ENCODE measurements at places on chromosomes 1 and 21. TPM values are rescaled to one million over a fixed set of nuclear protein-coding genes. Genes with fewer than 3 reads are reported as not detected.

DNA sequence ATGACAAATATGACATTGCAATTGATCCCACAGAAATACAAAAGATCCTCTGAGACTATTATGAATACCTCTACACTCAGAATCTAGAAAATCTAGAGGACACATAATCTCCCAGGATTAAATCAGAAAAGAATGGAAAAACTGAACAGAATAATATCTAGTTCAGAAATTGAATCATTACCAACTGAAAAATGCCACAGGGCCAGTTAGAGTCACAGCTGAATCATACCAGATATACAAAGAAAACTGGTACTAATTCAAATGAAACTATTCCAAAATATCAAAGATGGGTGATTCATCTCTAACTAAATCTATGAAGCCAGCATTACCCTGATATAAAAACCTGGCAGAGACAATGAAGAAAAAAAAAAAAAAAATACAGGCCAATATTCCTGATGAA is 149.3 kb downstream of the BRINP3 start:
- DNase-seq = no peak

DNA sequence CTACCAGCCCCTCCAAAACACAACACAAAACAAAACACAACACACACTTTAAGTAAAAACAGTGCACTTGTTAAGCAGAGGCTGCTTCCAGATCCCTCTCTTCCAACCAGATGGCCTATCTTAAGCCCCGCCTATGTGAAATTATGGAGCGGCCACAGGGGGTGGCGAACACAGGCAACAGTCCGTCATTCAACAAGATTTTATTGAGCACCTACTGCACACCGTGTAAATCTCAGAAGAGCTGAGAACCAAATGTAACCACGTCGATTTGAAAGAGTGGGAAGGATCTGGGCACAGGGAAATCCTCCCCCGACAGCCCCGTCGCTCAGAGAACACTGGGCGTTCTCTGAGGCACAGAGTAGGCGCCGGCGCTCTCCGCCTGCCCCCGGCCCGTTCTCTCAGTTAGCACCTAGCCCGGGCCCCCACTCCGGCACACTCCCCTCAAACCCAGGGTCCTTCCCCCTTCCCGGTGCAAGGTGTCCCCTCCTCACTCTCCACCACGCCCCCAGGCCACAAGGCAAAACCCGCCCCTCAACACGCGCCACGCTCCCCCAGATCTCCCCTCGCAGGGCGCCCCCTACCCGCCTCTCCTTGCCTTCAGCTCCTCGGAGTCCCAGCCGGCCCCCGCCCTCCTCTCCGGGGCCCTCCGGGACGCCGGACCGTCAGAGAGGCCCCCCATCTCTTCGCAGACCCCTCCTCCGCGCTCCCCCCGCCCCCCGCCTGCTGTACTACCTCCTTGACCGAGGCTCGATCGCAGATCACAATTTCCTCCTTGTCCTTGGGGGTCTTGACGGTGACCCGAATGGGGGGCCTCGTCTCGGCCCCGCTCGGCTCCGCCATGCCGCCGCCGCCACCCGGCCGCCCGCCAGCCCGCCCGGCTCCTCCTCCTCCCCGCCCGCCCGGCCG is 483 bp downstream of the UBQLN4 start:
- peak; percentile 51 for DNase-seq

GRCh38 chr21:35585878-35586277 is 474.4 kb downstream of the SETD4 start:
- DNase-seq = no peak

- no peak for DNase-seq
Measured at GRCh38 chr1:16158025-16158424, 2.2 kb upstream of the EPHA2 start.

DNA sequence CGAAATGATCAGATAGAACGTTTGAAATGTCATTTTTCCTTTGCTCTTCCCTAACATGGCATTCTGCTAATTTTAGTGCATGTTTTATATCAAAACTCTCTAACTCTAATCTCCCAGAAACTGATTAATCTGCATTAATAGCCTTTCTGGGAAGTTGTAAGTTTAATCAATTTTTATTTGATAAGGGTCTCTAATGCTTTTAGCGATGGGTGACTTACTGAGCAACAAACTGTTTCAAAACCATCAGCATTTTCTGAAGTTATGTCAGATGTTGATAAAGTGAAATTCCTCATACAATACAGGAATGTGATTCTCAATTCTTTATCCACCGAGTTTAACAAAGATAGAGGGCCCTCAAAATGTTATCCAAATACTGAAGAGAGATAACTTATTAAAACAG is 431.6 kb upstream of the CXADR start:
- no peak for DNase-seq

DNA sequence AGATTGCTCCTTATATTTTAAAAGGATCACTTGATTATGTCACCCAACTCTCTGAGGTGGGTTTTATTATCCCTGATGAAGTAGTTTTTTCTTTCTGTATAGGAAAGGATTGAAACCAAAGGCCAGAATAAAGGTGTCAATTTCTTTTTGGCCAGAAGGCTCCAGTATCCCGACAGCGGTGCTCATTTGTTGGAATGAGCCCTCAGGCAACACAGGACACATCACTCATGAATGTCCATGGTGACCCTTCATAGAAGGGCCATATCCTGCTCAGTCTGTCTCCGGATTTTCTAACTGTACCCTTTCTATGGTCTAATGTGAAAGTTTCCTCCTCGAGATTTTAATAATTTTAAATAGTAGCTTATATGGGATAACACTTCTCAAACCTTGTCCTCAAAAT is 171.3 kb upstream of the USP24 start:
- DNase-seq = no peak

DNA sequence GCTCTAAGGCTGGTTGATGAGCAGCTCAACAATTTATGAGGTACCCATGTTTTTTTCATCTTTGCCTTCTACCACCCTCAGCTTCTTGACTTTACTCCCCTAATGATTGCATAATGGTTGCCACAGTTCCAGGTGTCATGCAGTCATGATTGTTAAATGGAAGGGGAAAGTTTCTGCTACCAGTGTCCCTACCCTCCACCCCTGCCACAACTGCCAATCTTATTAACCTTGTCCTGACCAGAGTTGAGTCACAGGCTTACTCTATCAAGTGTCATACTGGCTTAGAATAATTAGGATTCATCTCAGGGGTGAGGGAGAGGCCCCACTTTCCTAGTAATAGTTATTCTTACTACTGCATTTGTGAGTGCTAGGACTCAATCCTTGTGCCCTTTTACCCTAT is 7.9 kb upstream of the FUBP1 start:
- no peak for DNase-seq

GRCh38 chr1:204408074-204408507 is 3.5 kb downstream of the PPP1R15B start:
- no peak for DNase-seq

GRCh38 chr21:44636209-44637017 is 743 bp upstream of the KRTAP10-10 start:
- DNase-seq = no peak

GRCh38 chr1:241821363-241821762 is 26.6 kb upstream of the EXO1 start:
- DNase-seq = no peak

DNA sequence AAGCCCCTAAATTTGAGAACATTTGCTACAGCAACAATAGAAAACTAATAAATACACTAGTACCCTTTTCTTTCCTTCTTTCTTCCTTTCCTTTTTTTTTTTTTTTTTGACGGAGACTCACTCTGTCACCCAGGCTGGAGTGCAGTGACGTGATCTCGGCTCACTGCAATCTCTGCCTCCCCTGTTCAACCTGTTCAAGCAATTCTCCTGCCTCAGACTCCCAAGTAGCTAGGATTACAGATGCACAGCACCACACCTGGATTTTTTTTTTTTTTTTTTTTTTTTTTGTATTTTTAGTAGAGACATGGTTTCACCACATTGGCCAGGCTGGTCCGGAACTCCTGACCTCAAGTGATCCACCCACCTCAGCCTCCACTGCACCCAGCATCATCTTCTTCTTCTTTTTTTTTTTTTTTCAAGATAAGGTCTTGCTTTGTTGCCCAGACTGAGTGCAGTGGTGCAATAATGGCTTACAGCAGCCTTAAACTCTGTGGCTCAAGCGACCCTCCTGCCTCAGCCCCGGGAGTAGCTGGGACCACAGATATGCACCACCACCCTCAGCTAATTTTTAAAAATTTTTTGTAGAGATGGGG is 19.6 kb upstream of the CBR3 start:
- no peak for DNase-seq

DNA sequence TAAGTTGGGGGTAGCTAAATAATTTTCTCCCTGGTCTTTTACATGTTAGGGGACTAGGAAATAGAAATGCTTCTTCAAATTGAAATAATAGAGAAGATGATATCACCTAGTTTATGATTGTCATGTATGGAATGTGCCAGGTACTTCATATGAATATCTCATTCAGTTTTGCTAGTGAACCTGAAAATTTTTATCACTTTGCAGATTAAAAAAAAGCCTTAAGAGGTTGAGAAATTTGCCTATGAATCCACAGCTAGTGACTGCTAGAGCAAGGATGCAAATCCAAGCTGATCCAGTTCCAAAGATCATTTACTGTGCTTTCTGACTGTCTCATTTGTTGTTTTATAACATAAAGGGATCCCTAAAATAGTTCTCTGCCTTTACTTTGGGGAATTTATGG is 24.7 kb downstream of the RNF2 start:
- no peak for DNase-seq

- no peak for DNase-seq
Measured at GRCh38 chr21:42509244-42509643, 4.4 kb upstream of the SLC37A1 start.

DNA sequence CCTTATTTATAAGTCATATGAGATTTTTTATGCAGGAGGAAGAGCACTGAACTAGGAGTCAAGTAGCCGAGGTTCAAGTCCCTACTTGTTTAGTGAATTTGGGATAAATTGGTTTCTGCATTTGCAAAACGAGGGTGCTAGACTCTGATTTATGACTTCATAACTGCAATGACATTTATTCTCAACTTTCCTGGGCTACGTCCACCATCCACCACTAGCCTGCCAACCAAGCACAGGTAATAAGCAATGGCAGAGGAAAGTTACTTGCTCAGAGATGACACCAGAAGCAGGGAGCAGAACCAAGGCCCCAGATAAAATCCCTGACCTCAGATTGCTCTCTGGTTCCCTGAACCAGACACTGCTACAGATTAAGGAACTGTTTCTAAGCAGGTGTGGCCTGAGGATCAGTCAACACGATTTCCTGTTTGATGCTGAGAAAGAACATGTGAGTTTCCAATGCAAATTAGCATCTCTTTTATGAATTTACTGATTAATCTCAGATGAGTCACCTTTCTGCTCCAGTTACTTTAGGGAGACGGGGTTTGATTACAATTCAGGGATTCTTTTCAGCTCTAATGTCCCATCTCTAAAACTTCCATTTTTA is 52.7 kb downstream of the PLPP3 start:
- DNase-seq = no peak

- DNase-seq = no peak
Measured at GRCh38 chr1:70902211-70902610, 145.4 kb downstream of the PTGER3 start.

GRCh38 chr1:6355621-6356020 is 37.9 kb downstream of the ACOT7 start:
- no peak for DNase-seq

DNA sequence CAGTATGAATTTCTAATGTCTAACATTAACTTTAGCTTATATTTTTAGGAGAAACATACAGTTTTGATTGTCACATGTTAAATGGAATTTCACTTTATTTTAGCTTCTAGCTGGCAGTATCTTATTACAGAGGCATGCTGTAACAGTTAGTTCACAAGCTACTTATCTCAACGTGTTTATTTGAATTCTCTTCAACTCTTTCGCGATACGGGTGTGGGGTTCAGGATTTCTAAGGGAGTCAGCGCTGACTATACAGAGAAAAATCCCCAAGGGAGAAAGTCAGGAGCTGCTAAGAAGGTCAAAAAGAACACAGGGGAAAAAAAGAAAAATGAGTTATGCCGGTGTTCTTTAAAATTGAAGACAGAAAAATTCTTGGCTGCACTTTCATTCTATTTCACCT is 296.2 kb downstream of the VAV3 start:
- no peak for DNase-seq

- no peak for DNase-seq
Measured at GRCh38 chr1:160410406-160411005, 10.1 kb downstream of the VANGL2 start.

DNA sequence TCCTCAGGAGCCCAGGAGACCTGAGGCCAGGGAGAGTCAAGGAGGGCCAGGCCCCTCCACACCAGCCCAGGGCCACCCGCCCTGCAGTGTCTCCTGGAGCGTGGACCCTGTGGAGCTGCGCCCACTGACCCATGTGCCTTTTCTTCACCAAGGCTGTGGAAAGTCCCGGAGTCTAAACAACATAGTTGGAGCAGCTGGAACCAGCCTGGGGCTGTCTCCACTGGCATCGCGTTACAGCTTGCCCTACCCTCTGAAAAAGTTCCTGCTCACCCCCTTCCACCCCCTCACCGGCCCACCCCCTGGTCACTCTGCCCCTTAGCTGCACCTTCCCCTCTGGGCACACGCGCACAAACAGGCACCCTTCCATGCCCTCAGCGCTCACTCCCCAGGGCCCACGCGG is 18.3 kb downstream of the KCNC4 start:
- DNase-seq = no peak

GRCh38 chr21:16154951-16155635 is 425.3 kb downstream of the USP25 start:
- DNase-seq = no peak

DNA sequence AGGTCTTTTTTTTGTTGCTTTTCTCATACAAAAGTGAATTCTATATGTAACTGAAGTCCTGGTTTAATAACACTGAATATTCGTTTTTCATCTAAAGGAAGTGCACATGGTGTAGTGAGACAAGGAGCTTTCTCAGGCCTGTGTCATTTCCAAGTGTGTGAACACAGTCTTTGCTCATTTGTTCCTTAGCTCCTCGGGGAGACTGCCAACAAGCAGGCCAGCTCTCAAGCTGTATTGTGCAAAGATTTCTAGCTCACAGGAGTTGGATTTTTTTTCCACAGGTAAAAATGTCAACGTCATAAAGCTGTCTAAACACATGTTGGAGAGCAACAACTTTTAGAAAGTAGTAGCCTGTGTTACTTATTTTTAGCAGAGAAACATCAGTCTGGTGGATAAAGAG is 87.8 kb upstream of the S1PR1 start:
- DNase-seq = no peak

DNA sequence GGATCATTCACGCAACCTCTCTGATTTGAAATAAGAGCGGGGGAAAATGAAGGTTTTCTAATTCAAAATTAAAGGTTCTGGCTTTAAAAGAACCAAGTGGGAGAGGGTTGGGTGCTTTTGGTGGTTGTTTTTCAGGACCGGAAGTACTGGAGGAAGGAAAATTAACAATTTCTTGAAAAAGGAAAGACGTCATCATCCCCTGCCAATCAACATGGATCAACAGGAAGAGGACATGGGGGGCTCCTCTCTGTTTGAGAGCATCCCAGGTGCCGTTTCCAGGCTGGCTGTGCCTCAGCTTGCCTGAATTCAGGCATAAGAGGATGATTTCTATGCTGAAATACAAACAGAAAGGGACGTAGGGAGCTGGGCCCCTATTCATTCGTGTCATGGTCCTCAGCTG is 21.6 kb upstream of the NID1 start:
- DNase-seq = no peak

FCGR3A gene
- 4.7 TPM for total RNA-seq

S100A14 gene
- 0.47 TPM for total RNA-seq

FCN3 gene
- not detected for total RNA-seq

ADAR gene
- total RNA-seq = 59.1 TPM

NR1I3 gene
- 0.47 TPM for total RNA-seq

LMOD1 gene
- total RNA-seq = 0.47 TPM

MARK1 gene
- total RNA-seq = 77.7 TPM

HCN3 gene
- total RNA-seq = 15.6 TPM

RORC gene
- 0.16 TPM for total RNA-seq

AIM2 gene
- total RNA-seq = 23.4 TPM

HAO2 gene
- total RNA-seq = not detected

Measured in occipital lobe (tissue), 3 donors.